ENCODE measurements at places on chromosomes 2 and 18. TPM values are rescaled to one million over a fixed set of nuclear protein-coding genes. Genes with fewer than 3 reads are reported as not detected.

RAX gene
- not detected for total RNA-seq

DNA sequence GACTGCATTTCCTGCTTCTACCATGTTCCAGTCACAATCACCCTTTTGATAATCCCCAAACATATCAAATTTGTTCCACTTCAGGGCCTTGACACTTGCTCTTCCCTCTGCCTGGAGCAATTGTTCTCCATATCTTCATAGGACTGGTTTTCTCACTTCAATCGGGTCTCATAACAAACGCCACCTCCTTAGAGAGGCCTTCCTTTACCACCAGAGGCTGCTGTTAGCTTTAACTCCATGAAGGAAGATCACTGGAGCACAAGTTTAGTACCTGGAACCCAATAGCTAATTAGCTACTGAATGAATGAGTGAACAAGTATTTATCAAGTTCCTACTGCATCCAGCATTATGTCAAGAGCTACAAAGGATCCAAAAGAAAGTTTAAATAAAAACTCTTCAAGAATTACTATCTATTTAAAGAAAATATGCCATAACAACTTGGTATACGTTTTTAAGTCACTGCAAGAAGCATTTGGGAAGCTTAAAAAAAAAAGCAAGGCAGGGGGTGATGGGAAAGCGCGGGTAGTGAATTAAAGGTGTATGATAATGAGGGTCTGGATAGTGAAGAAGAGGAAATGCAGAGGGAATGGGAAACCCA is 58.8 kb downstream of the BAZ2B start:
- no peaks in the 10 kb centered on the region for H3K4me1 ChIP-seq
- no peaks in the 10 kb centered on the region for H3K36me3 ChIP-seq
- no peaks in the 10 kb centered on the region for H3K27me3 ChIP-seq
- no peak overlapping the region for H3K4me3 ChIP-seq
- no peak for DNase-seq

GRCh38 chr2:25842155-25842554 is 36.1 kb downstream of the ASXL2 start:
- H3K4me1 ChIP-seq = peaks cover 5% of the 10 kb centered on the region
- H3K36me3 ChIP-seq = peaks cover 5% of the 10 kb centered on the region
- no peak overlapping the region for H3K27ac ChIP-seq
- H3K4me3 ChIP-seq = no peak overlapping the region

- peaks cover 35% of the 10 kb centered on the region for H3K4me1 ChIP-seq
- no peak overlapping the region for H3K4me3 ChIP-seq
- peaks cover 5% of the 10 kb centered on the region for H3K36me3 ChIP-seq
- DNase-seq = no peak
- peak overlapping the region; percentile 38 for H3K27ac ChIP-seq
- H3K27me3 ChIP-seq = no peaks in the 10 kb centered on the region
Measured at GRCh38 chr2:179106342-179106675, 56.4 kb upstream of the CCDC141 start.

- H3K27me3 ChIP-seq = no peaks in the 10 kb centered on the region
- no peak overlapping the region for H3K4me3 ChIP-seq
- DNase-seq = no peak
- H3K36me3 ChIP-seq = no peaks in the 10 kb centered on the region
- H3K27ac ChIP-seq = no peak overlapping the region
Measured at GRCh38 chr2:69703189-69703588, 38.7 kb upstream of the ANXA4 start.

Data from SJSA1 (cell line).